ENCODE measurements at places on chromosomes 13 and 19.

GRCh38 chr13:99431927-99432608 lies 69.2 kb upstream of the TM9SF2 start:
- DNase-seq, result no peak

GRCh38 chr13:64936879-64937278 lies 2293.3 kb downstream of the PCDH9 start:
- DNase-seq, result no peak

- peak; percentile 35 for DNase-seq
These were observed 872 bp downstream of the HOMER3 start for GRCh38 chr19:18939922-18940768.

DNA sequence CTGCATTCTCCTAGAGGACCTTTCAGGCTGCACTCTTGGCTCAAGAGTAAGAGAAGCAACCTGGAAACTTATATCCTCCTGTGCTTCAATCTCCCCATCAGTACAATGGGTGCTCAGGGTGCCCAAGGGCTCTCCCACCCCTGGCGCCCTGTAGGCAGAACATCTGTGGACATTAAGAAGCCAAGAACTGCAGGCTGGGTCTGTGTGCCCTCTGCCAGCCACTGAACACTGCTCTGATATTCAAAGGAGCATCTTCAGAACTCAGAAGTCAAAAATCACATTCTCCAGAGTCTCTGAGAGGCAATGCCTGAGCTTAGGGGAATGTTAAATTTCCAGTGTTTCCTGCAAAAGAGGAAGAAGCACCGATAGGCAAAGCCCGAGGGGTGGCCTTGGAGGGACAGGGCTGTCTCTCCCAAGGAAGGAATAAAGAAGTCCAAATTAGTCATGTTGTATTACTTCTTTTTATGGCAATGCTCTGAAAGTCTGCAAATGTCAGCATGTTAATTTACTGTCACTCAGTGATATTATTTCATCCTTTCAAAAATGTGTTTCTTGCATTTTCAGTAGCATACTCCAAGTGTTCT lies 88.1 kb downstream of the TSHZ3 start:
- DNase-seq, result no peak

DNA sequence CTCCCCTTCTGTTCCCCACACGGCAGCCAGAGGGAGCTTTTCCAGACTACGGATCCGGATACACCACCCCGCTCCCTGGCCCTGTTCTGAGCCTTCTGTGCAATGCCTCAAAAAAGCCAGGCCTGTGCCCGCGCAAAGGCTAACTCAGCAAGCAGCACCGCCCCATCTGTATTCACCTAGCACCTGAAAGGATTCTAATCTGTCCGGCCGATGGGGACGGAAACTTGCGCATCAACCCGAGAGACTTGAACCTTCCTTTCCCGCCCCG lies 589 bp downstream of the ZBTB45 start:
- peak; percentile 54 for DNase-seq

DNA sequence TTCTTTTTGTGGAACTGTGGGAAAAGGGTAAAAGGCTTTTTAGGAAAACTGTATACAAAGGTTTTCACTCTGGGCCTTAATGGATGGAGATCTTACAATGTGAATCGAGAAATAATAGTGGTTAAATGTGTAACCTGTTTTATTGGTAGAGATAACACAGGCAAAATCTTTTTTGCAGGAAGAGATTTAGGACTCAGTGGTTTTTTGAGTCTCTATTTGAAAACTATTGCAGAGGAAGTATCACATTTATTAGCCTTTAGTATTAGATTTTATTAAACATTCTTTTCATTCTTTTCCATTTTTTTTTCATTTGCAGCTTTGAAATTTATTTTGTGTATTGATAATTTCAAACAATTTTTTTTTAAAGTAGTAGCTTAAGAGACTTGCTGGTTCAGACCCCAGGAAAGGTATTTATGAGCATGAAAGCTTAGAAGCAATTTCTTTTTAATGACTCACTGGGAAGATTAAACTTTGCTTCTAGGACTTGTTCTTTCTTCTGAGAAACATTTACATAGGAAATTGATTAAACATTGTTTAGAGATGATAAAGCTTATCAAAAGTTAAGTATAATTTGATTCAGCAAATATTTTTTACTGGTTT lies 10.5 kb downstream of the KLF5 start:
- no peak for DNase-seq

DNA sequence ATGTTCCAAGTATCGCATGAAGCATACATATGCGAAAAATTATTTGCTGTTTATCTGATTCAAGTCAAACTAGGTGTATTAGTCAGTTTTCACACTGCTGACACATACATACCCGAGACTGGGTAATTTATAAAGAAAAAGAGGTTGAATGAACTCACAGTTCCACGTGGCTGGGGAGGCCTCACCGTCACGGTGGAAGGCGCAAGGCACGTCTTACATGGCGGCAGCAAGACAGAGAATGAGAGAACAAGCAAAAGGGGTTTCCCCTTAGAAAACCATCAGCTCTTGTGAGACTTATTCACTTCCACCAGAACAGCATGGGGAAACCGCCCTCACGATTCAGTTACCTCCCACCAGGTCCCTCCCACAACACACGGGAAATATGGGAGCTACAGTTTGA lies 13.0 kb upstream of the PROZ start:
- DNase-seq, result no peak

DNA sequence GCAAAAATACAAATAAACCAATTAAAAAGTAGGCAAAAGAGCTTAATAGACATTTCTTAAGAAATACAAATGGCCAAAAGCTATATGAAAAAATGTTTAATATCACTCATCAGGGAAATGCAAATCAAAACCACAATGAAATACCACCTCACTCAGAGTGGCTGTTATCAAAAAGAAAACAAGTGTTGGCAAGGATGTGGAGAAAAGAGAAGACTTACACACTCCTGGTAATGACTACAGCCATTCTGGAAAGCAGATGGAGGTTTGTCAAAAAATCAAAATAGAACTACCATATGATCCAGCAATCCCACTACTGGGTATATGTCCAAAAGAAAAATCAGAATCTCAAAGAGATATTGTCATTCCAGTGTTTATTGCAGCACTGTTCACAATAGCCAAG lies 223.5 kb upstream of the SLC10A2 start:
- DNase-seq, result peak; percentile 25

GRCh38 chr19:2613507-2614295 lies 88.8 kb downstream of the GNG7 start:
- DNase-seq, result no peak

DNA sequence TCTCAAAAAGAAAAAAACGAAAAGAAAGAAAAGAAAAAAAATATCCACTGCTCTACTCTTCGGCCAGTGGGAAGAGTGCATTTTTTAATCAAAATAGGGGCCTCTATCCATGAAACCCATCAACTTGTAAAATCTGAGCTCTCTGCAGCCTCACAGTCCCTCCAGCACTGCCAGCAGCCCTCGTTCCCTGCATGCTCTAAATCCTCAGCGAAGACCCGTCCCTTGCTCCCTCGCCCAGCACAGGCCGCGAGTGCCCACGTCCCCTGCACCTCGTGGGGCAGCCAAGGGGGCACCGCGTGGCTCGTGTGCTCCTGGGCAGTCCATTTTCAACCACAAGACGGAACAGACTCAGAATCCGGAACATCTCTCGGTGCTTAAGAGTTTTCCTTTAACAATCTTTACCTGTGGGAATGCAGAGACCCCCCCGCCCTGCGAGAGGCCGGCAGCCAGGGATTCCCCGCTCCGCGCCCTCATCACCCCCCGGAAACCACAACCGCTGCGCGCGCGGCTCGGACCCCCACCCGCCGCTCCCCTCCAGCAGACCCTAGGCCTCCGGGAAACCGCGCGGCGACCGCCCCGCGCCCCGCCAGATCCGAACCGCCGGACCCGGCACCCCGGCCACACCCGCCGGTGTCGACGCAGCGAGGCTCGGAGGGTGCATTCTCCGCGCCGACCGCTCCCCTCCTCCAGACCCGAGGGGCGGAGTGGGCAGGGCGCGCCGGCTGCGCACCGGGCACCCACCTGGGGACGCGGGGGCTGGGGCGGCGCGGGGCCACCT lies 638 bp downstream of the ANKRD27 start:
- DNase-seq, result no peak

GRCh38 chr19:29674374-29675119 lies 9.3 kb downstream of the PLEKHF1 start:
- DNase-seq, result no peak

GRCh38 chr13:41467425-41467945 lies 10.1 kb downstream of the RGCC start:
- DNase-seq, result no peak

- no peak for DNase-seq
These were observed 88.3 kb upstream of the PCDH9 start for GRCh38 chr13:67318398-67318797.

GRCh38 chr13:51541037-51541436 lies 43.2 kb upstream of the WDFY2 start:
- DNase-seq, result no peak

DNA sequence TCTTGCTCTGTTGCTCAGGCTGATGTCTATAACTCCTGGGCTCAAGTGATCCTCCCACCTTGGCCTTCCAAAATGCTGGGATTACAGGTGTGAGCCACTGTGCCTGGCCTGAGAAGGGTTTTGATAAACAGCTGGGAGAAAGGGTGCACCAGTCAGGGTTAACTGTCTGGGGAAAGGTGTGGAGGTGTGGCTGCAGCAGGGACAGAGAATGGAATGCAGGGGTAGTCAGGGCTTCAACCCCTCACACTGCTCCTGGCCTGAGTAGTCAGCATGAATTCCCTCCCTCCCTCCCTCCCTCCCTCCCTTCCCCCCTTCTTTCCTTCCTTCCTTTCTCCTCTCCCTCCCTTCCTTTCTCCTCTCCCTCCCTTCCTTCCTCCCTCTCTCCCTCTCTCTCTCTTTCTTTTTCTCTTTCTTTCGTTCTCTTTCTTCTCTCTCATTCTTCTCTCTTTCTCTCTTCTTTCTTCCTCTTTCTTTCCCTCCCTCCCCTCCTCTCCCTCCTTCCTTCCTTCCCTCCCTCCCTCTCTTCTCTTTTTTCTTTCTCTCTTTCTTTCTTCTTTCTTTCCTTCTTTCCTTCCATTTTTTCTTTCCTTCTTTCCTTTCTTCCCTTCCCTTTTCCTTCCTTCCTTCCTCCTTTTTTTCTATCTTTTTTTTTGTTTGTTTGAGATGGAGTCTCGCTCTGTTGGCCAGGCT lies 16.0 kb downstream of the MYO1F start:
- no peak for DNase-seq

- DNase-seq, result no peak
These were observed 11.9 kb upstream of the SULT2B1 start for GRCh38 chr19:48540110-48540509.

DNA sequence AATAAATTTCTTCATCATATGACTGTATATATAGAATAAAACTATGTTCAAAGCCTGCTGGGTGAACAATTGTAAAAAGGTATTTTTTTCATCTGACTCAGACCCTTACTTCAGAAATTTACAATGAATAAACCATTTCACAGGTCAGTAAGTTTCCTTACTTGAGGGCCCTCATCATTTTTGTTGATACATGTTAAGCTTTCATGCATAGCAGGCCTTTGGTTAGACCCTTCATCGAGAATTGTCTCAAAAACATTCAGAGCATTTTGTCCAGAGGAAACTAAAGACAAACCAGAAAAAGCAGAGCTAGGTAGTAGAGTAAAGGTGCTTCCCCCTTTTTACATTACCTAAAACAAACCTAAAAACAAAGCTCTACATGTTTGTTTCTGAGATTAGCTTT lies 46.2 kb downstream of the FNDC3A start:
- DNase-seq, result no peak

DNA sequence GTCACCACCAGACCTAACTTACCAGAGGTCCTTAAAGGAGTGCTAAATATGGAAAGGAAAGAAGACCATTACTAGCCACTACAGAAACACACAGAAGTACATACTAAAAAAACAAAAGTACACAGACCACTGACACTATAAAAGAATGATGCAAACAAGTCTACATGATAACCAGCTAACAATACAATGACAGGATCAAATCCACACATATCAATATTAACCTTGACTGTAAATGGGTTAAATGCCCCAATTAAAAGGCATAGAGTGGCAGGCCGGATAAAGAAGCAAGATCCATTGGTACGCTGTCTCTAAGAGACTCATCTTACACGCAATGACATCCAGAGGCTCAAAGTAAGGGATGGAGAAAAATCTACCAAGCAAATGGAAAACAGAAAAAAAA lies 47.2 kb downstream of the UBL3 start:
- no peak for DNase-seq

DNA sequence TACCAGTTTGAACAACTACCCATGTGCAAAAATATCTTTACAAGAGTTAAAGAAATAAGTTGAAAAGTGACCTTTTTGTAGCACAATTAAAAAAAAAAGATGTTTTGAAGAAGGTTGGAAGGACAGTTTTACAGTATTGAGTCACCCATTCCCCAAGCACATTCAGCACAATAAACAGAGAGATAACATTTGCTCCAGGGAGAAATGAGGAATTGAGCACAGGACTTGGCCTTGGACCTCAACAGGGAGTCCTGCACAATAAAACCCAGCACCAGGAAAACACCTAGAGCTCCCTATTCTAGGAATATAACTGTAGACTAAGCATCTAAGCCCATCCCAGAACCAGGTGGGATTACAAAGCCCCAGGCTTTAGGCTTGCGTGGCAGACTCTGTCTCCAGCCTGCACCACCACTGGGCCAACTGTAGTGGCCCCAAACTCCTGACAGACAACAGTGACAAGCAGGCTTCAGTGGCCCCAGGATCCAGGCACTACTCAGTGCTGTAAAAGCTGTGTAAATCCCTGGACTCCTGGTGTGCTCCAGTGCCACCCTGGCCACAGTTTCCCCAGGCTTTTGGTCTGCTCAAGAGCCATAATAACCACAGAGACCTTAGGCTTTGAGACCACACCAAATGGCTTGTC lies 857.2 kb downstream of the SLITRK1 start:
- DNase-seq, result no peak

GRCh38 chr19:49924004-49924880 lies 4.8 kb upstream of the ATF5 start:
- no peak for DNase-seq

GRCh38 chr19:54196536-54196935 lies 4.1 kb upstream of the RPS9 start:
- no peak for DNase-seq

- DNase-seq, result no peak
These were observed 172.4 kb downstream of the KDM4B start for GRCh38 chr19:5141129-5141849.

DNA sequence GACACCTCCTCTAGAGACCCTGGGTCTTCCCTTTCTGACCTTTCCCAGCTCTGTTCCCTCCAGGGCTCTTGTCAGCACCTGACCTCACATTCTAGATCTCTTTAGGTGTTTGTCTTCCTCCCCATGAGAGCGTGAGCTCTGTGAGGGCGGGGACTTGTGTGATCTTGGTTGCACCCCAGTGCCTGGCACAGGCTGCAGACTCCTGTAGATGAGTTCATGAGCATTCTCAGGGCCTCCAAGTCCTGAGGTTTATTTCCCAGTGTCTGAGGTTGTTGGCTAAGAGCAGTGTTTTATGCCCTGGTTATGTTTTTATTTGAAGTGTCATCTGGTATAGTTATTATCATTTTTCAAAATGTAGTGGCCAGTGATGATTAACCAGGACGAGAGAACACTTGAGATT lies 596 bp downstream of the CEACAM4 start:
- no peak for DNase-seq
